ENCODE measurements at places on chromosomes 2 and 18. TPM values are rescaled to one million over a fixed set of nuclear protein-coding genes. Genes with fewer than 3 reads are reported as not detected.

TMEM17 gene
- total RNA-seq = 0.90 TPM

SLC9A4 gene
- total RNA-seq = not detected

DPYSL5 gene
- not detected for total RNA-seq

GRCh38 chr18:7089369-7089768 is 28.2 kb downstream of the LAMA1 start:
- H3K36me3 ChIP-seq = no peaks in the 10 kb centered on the region
- no peak overlapping the region for H3K27ac ChIP-seq
- no peaks in the 10 kb centered on the region for H3K4me1 ChIP-seq
- no peak overlapping the region for H3K4me3 ChIP-seq
- no peaks in the 10 kb centered on the region for H3K27me3 ChIP-seq

DNA sequence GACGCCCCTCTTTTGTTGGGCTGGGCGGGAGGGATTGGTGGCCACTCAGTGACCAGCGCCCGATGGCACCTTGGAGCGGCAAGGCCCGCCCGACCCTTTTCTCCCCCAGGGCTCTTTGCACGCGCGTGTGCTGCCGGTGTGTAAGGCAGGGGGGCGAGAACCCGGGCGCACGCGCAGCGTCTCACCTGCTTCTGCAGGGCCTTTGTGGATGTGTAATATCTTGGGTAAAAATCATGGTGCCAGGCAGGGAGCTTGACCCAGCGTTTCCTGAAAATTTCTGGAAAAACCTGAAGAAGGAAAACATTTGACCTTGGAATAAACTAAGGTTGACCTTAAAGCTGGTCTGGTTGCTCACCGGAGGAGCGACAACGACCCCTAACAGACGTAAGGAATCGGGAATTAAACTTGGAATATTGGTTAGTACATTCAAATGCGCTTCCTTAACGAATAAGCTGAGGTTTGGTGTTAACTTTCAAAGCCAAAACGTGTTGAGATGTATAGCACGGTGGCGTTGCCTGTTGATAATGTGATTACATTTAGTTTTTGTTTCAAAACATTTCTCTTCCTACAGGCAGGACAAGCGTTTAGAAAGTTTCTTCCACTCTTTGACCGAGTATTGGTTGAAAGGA is 438 bp downstream of the HSPE1 start:
- no peaks in the 10 kb centered on the region for H3K4me1 ChIP-seq
- no peaks in the 10 kb centered on the region for H3K27me3 ChIP-seq
- H3K36me3 ChIP-seq = peaks cover 44% of the 10 kb centered on the region
- H3K27ac ChIP-seq = peak overlapping the region; percentile 100
- peak overlapping the region; percentile 70 for H3K4me3 ChIP-seq

DNA sequence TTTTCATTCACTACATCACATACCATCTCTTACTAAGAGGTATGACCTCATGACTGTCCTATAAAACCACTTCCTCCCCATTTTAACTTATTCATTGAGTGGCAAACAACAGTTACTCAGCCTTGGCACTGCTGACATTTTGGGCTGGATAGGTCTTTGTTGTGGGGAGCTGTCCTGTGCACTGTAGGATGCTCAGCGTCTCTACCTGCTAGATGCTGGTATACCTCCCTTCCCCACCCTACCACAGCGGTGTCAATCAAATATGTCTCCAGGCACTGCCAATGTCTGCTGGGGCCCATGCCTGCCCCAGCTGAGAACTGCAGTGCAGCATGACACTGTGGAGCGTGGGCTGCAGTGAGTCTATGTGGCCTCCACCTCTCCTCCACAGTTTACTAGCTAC is 76.3 kb upstream of the MGAT4A start:
- H3K27ac ChIP-seq = no peak overlapping the region
- H3K4me3 ChIP-seq = no peak overlapping the region
- H3K27me3 ChIP-seq = no peaks in the 10 kb centered on the region
- peaks cover 36% of the 10 kb centered on the region for H3K4me1 ChIP-seq
- DNase-seq = no peak

DNA sequence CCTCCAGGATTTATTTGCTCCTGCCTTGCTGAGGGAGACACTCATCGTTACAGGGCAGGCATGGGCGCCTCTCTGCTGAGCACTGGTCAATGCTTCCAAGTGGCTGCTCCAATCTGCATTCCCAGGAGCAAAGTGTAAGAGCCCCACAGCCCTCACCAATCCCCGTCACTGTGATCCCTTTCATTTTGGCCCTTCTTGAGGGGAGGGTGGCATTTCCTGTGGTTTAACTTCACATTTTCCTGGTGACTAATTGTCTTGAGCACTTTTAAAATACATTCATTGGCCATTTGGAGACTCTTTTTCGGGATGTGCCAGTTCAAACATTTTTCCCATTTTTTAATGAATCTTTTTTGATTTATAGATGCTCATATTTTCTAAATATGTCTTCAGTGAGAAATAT is 33.0 kb downstream of the TPO start:
- DNase-seq = no peak
- no peak overlapping the region for H3K4me3 ChIP-seq
- H3K27me3 ChIP-seq = no peaks in the 10 kb centered on the region
- no peaks in the 10 kb centered on the region for H3K4me1 ChIP-seq
- H3K27ac ChIP-seq = no peak overlapping the region

GRCh38 chr2:109062145-109062858 is 66.7 kb upstream of the SH3RF3 start:
- H3K4me3 ChIP-seq = no peak overlapping the region
- H3K27me3 ChIP-seq = no peaks in the 10 kb centered on the region
- no peak overlapping the region for H3K27ac ChIP-seq
- DNase-seq = no peak

DNA sequence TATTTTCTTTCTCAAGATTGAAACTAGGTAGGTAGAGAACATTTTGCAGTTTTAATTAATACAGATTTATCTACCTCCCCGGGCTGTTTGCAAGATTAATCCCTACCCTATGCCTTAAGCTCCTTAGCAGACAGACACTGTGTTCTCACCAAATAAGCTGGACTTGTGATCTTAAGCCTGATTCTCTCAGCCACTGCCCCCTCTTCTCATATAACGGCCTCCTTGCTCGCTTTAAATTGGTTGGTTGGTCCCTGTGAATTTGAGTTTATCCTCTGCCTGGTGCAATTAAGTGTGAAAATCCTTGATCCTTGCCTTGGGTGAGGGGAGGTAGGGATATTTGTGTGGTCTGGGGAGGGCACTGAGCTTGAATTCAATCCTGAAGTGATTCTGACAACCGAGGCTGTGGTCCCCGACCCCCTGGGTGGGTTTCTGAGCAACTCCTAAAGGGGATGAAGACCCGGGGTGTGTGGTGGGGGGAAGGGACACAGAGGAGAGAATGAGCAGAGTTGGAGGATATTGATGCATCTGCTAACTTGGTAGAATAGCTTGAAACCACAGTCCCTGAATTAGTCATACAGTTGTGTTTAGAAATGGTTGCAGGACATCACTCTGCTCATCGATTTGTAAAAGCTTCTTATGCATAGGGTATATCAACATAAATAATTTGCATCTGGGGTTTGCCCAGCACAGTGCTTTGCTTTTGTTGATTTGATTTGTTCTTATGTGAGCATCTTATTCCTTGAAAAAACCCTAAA is 36.9 kb upstream of the NCKAP5 start:
- no peaks in the 10 kb centered on the region for H3K4me1 ChIP-seq
- no peak overlapping the region for H3K4me3 ChIP-seq
- H3K27me3 ChIP-seq = no peaks in the 10 kb centered on the region
- no peak for DNase-seq

DNA sequence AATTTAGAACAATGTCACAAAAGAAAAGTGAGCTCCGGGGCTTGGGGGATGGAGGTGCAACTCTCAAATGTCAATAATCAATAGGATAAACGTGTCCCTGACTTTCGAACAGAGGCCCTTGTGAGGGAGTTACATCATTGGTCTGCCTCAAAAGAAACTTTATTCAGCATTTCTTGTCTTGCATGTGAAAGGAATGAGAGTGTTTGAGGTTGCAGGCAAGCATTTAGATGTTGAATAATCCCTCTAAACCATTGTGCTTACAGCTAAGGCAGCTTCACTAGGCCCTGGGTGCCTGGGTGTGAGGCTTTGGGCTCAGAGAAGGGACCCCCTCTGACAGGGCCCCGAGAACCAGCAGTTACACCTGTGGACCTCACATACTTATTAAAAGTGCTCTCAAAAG is 28.6 kb upstream of the FHL2 start:
- no peak overlapping the region for H3K27ac ChIP-seq
- H3K27me3 ChIP-seq = no peaks in the 10 kb centered on the region
- no peaks in the 10 kb centered on the region for H3K4me1 ChIP-seq
- no peaks in the 10 kb centered on the region for H3K36me3 ChIP-seq
- H3K4me3 ChIP-seq = no peak overlapping the region

Measured in right lobe of liver (tissue), 6 donors.